Colonic mucosa (tissue), 4 donors: ENCODE measurements at places on chromosomes 12 and 14. TPM values are rescaled to one million over a fixed set of nuclear protein-coding genes. Genes with fewer than 3 reads are reported as not detected.

GRCh38 chr12:114938487-114939210 is 254.7 kb upstream of the TBX3 start:
- DNase-seq = no peak

GRCh38 chr14:32509632-32510187 is 180.6 kb downstream of the AKAP6 start:
- DNase-seq = no peak

GRCh38 chr12:3727877-3728632 is 24.9 kb downstream of the CRACR2A start:
- DNase-seq = no peak

- no peak for DNase-seq
Measured at GRCh38 chr14:33406766-33407165, 468.1 kb downstream of the NPAS3 start.

GRCh38 chr14:62674563-62675237 is 370.6 kb downstream of the KCNH5 start:
- no peak for DNase-seq

The EGLN3 gene
- 86.3 TPM for total RNA-seq

The CEP83 gene
- 10.3 TPM for total RNA-seq
